ENCODE measurements at places on chromosomes 16 and 17.

GRCh38 chr16:52463904-52464303 lies 83.0 kb downstream of the TOX3 start:
- DNase-seq, result no peak

- no peak for DNase-seq
Observed at GRCh38 chr17:38534498-38534885, 71.3 kb downstream of the SRCIN1 start.

GRCh38 chr17:69457603-69458002 lies 43.1 kb downstream of the MAP2K6 start:
- DNase-seq, result no peak

- no peak for DNase-seq
Observed at GRCh38 chr16:10009684-10010083, 172.5 kb downstream of the GRIN2A start.

DNA sequence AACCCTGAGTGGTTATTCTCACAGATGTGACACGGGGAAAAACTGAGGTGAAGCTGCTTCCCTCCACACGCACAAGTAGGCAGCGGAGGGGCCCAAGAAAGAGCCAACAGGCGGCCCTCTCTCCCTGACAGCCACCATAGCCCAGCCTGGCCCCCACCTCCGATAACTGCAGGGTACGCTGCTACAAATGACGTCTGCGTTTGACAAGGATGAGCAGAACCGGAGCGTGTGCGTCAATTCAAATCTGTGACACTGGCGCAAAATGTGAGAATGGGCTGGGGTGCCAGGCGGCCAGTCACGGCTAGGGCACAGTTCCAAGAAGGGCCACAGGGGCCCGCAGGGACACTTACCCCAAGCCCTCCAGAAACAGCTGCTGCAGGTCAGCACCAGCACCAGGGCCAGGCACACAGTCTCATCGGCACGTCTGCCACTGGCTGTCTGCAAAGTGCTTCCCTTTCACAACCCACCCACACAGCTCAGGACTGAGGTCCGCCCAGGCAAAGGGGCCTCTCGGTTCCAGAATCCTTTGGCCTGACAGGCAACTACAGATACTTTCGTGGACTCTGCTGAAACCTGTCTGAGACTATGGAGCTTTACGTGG lies 14.4 kb downstream of the AXIN1 start:
- peak; percentile 77 for DNase-seq

GRCh38 chr17:40019140-40019991 lies 4.1 kb downstream of the CSF3 start:
- DNase-seq, result no peak

GRCh38 chr17:65799869-65800268 lies 238.4 kb upstream of the AXIN2 start:
- no peak for DNase-seq

- no peak for DNase-seq
Observed at GRCh38 chr17:10547351-10547750, 2.1 kb downstream of the MYH2 start.

DNA sequence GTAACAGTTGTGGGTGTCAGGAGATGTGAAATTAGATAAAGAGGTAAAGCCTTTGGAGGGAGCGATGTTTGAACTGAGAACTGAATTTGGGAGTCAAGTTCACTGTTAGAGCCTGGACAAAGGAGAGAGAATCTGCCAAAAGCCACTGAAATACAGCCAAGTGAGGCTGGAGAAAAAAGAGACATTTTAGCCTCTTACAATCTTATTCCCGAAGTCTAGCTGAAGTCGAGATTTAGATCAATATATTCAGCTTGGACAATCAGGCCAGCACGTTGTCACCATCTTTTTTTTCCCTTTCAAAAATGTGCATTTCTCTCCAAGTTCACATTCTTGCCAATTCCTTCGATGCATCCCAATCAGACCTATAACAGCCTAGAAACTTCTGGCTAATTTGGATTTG lies 312.2 kb downstream of the RBFOX1 start:
- DNase-seq, result no peak

- DNase-seq, result no peak
Observed at GRCh38 chr17:2259769-2260536, 43.6 kb downstream of the SMG6 start.

DNA sequence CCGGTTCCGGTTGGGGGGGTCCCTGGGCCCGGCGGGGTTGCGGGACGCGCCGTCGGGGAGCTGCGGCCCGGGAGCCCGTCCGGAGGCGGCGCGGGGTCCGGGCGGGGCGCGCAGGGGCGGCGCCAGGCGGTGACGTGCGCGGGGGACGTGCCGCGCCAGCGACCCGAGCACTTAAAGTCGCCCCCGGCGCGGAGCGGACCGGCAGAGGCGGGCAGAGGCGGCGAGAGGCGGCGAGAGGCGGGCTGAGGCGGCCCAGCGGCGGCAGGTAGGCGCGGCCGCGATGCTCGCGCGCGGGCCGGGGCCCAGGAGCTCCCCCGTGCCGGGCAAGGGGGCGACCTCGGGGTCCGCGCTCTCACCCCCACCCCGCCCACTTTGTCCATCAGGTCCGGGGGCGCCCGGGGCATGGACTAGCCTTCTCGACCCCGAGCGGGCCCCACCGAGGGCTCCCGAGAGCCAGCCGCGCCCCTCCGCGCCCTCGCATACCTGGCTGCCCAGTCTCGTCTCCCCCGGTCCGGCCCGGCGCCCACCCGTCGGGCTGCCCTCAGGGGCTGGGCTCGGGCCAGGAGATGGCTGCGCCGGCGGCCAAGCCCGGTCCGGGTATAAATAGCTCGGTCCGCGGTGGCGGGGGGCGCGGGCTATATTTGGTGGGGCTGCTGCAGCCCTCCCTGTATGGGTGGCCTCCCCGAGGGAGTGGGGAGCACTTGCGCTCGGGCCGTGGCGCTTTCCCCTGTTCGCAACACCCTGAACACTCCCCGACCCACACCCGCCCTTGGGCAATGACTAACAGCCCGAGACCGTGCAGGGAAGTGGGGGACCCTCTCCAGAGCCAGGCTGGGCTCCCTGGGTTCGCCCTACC lies at the start of gene SLC16A3:
TSS of gene SLC16A3 (plus strand) at position 201 of the 856 bp plus-strand sequence. CDS start 6,967 bp downstream, outside the sequence.
- peak; percentile 96 for DNase-seq

DNA sequence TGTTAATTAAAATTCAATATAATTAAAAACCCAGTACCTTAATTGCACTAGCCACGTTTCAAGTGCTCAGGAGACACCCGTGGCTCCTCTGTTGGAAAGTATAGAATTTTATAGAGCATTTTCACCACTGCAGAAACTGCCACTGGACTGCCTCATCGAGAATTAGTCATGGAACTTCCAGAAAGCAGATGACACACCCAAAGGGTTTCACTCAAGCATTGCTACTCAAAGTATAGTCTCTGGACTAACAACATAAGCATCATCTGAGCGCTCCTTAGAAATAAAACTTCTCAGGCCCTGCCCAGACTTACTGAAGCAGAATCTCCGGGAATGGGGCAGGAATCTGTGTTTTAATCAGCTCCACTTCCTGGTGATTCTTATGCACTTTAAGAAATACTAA lies 63.5 kb upstream of the GPR139 start:
- DNase-seq, result no peak

DNA sequence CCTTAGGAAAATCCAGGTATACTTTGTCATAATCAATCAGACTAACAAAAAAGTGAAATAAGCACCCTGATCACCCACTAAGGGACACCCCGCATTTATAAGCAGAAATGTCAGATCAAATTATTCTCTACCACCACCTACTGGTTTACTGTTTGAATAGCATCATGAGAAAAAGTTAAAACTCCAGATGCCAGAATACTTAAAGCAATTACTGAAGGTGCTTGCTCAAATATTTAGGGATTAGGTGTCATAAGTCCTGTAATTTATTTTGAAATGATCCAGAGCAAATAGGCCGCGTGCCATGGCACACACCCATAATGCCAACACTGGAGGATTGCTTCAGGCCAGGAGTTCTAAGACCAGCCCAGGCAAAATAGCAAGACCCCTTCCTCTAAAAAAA lies 2.3 kb downstream of the TOP2A start:
- DNase-seq, result no peak

DNA sequence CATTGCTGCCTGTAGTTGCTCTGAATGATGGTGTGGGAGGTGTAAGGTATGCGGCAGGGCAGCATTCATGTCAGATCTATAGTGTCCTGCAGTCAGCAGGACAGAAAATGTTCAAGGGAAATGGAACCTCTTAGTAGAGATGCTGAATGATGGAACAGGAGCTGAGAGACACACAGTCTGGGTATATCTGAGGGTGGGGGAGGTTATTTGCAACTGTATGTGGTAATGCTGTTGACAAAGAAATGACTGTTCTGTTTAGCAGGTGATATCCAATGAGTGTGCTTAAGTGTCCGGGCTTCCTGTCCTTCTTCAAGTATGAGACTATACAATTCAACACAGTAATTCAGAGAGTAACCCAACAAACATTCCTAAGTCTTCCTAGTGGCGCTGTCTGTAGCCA lies 46.6 kb downstream of the STH start:
- DNase-seq, result no peak

GRCh38 chr16:50509521-50510341 lies 38.5 kb upstream of the NKD1 start:
- peak; percentile 40 for DNase-seq

GRCh38 chr17:8044819-8045810 lies 6.3 kb downstream of the ALOX15B start:
- no peak for DNase-seq

- no peak for DNase-seq
Observed at GRCh38 chr16:10745841-10746240, 2.2 kb downstream of the NUBP1 start.

DNA sequence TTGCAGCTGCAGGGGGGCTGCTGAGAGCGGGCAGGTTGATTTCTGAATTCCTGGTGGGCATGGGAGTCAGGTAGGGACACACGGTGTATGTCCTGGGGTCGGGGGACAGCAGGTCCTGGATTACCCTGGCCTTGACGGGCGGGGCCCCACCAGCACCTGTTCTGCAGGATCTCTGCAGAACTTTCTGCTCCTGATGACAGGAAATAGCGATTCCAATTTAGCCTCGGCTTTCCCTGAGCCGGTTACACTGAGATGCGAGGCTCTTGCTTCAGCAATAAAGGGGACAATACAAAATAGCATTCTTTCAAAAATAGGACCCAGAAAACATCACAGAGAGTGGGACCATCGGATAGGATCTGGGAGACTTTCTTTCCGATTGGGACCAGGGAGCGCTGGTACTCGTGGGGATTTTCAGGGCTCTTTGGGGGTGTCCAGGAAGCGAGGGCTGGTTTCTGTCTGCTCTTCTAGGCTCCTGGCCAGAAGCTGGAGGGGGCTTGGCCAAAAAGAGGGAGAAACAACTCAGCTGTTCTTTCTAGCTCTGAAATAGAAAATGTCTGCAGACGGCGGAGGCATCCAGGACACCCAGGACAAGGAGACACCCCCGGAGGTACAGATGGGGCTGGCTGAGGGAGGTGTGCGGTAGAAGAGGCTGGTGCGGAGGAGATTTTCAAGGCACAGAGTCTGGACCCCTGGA lies 642 bp downstream of the ZNF205 start:
- DNase-seq, result no peak

GRCh38 chr17:31841850-31842194 lies 17.2 kb downstream of the COPRS start:
- DNase-seq, result no peak

DNA sequence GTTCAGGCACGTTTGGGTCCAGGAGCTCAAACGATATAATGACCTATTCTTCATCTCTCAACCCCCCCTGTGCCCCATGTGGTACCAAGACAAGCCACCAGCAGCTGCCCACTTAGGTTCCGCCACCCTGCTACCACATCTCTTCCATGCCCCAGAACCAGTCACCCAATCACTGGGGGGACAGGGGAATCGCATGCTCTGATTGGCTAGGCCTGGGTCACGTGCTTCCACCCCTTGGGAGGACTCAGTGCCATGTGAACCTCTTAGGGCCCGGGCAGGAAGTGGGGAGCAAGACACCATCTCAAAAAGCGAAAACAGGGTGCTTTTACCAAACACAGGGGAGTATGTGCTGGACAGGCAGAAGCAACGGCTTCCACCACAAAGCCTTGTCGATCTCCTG lies 91.3 kb downstream of the KATNIP start:
- DNase-seq, result no peak

- no peak for DNase-seq
Observed at GRCh38 chr17:40203131-40203530, 16.0 kb upstream of the WIPF2 start.

DNA sequence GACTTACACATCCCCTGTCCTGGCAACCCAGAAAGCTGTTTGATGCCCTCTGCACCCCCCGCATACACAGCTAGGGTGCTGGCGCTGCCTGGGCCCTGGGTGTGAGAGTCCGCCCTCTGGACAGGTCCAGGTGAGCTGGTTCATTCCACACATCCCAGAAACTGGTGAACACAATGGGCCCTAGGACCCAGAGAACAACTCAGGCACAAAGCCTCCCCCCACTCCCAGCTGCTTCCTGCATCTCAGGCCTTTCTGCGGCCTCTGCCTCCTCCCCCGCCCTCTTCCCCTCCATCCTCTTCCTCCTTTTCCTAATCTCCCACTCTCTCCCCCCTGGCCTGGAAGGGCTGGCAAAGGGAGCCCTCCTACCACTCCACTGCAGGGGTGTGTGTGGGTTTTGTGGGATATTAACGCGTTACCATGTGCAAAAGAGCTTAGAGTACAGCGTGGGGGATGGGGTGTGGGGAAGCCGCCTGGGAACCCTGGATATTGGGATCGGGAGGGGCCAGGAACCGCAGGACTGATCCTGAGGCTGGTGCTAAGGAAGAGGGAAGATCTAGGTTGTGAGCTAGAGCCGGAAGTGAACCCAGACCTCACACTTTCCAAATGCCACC lies 1.6 kb upstream of the PPP1R9B start:
- DNase-seq, result peak; percentile 87
